ENCODE measurements at places on chromosomes 3 and 15.

GRCh38 chr3:94429517-94429916 lies 366.7 kb downstream of the NSUN3 start:
- peak; percentile 43 for DNase-seq

- DNase-seq: peak; percentile 68
Observed at GRCh38 chr3:35946121-35946853, 307.0 kb downstream of the ARPP21 start.

DNA sequence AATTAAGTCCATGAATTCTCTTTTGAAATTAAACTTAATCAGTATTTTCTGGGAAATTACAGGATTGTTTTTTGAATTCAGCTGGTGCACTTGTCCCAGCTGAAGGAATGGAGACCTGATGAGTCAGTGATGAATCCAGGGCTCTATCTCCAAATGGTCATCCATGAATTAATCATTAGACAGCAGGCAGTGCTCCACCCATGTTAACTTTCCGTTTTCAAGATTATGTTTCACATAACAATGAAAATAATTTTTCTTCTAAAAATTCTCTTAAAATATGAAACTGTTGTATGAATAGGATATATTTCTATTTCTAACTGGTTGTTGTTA lies 13.9 kb upstream of the PAQR9 start:
- peak; percentile 51 for DNase-seq

DNA sequence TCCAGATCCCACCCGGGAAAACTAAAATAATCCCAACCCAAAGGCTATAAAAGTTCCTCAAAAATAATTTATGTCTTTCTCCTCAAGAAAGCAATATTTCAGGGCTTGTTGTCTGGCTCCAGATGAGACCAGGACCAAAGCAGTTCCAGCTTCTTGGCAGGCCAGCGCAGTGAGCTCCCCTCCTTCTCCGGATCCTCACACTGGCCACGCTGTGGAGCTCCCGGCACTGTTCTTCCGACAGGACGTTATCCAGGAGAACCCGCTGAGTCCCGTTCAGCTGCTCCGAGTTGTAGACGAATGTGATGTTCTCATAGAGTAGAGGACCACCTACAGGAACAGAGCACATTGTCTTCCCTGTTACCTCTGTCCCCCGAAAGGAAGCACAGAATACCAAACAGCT lies 146.3 kb downstream of the P3H2 start:
- no peak for DNase-seq

DNA sequence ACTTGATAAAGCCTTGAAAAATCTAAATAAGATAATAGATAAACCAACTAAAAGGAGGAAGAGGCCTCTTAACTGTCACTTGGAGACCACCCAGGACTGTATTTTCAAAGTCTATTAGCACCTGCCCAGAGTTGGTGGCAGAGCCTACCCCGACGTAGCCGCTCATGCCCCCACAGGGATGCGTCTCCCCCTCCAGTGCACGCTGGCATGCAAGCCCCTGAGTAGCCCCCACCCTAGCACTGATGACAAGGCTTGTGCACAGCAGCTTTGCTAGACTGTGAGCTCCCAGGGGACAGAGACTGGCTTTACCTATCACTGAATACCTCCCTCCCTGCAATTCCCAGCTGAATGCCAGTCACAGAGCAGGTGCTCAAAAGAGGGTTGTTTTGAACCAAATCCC lies 54.1 kb upstream of the HES1 start:
- no peak for DNase-seq

- no peak for DNase-seq
Observed at GRCh38 chr3:150388498-150389418, 19.3 kb upstream of the TSC22D2 start.

- peak; percentile 86 for DNase-seq
Observed at GRCh38 chr15:76139368-76140073, 79.7 kb downstream of the TMEM266 start.

GRCh38 chr15:55613727-55614126 lies 25.6 kb upstream of the PYGO1 start:
- DNase-seq: no peak

DNA sequence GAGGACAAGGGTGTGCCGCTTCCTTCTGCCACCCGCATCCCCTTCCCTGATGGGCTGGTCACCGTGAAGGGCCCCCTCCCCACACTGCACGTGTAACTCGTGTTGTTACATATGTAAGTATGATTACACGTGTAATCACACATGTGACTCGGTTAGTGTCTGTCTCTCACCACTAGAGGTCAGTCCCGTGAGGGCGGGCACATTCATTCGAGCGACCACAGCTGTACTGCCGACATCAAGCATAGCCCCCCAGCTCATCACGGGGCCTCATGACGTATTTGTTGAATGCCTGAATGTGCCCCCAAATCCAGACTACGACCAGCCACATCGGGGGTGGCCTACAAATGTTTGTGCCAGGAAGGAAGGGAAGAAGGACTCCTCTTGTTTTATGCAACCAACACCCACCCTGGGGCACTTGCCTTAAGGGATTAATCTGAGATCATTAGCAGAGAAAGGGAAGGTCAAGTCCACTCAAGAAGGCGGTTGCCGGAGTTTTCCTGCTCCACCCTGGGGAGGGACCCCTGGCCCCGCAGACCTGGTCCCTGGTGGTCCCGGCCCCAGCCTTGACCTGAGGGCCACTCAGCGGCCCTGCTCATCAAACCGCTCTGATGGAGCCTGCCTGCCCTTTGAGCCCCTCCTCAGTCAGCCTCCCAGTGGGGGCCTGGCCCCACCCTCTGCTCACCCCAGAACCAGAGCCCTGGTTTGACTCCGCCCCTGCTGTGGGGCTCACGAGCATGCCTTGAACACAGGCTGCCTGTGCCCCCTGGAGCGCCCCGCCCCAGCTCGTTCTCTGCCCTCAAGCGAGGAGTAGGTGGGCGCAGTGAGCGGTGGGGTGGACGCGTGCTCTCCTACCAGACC lies 52.8 kb downstream of the RGMA start:
- peak; percentile 52 for DNase-seq

- DNase-seq: peak; percentile 85
Observed at GRCh38 chr15:79157631-79158592, 67.3 kb upstream of the RASGRF1 start.

DNA sequence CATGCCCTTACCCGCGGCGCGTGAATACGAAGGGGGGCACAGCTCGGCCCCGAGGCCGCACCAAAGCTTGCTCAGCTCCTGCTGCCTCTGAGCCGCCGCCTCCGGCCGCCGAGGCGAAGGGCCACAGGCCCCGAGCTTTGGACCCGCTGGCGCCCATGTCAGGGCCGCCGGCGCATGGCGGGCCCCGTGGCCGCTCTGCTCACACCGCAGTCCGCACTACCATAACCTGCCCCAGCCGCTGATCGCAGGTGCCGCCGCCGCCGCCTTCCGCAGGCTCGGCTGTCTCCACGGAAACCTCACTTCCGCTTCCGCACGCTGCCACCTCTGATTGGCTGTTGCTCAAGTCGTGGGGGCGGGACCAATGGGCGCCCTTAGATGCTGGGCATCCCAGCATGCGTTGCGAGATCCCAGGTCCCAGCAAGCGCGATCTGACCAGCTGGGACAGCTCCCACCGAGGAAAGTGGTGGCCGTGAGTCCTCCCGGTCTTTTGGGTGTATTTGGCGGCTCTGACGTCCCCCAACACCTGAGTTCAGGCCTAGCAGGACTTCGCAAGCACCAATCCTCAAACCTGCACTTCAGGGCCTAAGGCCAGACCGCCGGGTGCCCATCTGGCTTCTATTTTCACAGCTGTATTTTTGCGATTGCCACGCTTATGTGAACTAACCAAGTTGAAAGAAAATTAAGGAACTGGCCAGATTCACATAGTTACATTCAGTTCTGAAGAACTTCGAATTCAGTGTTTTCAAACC lies at the start of gene TUSC2:
TUSC2 (minus strand) TSS at position 281 of the 749 bp plus-strand sequence; CDS start at position 157, 124 bp downstream.
- DNase-seq: peak; percentile 99

DNA sequence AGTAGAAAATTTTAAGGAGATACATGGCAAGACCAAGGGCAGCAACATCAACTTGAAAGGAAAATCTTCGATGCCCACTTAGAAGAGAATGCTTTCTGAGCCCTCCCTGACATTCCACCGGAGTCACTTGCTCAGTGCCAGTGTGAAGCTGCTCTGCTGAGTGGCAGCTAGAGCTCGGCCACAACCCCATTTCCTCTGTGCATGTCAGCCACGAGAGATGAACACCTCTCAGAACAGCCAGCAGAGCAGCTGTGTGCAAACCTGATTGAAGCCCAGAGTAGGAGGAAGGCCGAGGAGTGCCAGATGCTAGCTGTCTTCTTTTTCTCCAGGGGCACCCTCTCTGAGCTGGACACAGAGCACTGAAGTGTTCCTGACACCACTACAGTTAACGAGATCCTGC lies 12.2 kb downstream of the TARS3 start:
- DNase-seq: no peak

- DNase-seq: no peak
Observed at GRCh38 chr3:18062657-18063025, 320.2 kb upstream of the TBC1D5 start.

GRCh38 chr15:41621200-41622193 lies 38.7 kb upstream of the MGA start:
- DNase-seq: peak; percentile 54

- DNase-seq: peak; percentile 93
Observed at GRCh38 chr3:159804726-159805410, 183.8 kb upstream of the IL12A start.

DNA sequence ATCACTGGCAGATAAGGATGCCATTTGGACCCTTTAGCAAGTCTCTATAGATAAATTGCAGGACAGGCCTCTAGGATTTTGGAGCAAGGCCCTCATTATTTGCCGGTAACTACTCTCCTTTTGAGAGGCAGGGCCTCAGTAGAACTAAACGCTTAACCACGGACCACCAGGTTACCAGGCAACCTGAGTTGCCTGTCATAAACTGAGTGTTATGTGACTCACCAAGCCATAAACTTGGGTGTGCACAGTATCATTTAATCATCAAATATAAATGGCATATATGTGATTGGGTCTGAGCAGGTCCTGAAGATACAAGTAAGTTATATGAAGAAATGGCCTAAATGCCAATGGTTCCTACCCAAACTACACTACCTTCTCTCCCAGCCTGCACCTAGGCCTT lies 93.2 kb downstream of the BCHE start:
- DNase-seq: peak; percentile 13

DNA sequence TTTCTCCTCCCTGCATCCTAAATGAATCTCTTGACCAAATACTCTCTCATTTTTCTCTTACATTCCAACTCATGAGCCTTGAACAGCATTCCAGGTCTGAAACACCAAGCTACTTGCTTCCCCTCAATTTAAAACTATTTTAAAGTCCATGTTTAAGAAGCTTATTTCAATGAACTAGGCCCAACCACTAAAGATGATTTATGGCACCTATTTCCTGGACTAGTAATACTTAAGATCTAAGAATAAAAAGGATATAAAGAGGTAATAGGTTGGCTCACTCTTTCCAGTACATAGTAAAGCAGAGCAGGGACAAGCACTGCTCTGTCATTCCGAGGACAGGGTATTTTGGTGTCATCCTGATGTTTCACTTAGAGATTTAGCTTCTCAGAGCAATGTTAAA lies 219.3 kb upstream of the TMCO5A start:
- no peak for DNase-seq

DNA sequence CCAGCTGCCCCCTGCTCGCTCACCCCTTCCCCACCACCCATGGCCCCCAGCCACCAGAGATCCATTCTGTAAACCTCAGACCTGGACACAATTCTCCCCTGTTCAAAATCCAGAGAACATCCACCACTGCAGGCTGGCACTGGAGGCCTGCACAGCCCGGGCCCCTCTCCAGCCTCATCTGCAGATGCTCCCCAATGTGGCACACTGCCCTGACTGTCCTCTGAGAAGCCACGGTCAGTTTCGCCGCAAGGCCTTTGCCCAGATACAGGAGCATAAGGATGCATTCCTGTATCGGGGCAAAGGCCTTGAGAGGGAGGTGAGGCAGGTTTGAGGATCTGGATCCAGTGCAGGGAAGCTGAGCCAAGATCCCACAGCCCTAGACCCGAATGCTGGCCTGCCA lies 175.4 kb upstream of the LINGO1 start:
- DNase-seq: no peak

GRCh38 chr3:155492841-155493240 lies 199.4 kb upstream of the STRIT1 start:
- no peak for DNase-seq

DNA sequence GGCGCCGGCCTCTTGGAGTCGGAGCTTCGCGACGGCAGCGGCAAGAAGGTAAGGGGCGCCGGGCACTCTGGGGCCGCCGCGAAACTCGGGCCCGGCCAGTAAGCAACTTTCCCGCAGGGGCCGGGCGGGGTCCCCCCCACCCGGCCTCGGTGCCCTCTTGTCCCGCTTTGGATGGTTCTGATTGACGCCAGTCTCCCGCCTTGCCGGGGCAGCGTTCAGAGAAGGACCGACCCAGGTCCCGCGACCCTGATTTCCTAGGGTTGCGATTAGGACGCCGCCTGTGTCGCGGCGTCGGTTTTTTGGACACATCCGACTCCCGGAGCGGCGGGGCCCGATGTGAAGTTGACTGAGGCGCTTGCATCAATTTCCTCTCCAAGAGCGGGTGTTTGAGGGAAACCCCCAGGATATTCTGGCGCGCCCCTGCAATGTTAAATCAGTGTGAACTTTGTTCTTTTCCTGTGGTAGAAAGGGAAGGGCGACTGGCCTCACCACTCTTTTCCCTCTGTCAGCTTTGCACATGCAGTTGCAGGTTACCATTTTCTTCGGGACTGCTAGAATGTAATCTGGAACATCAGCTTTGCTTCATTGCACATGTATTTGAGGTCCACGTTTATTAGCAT lies 755 bp downstream of the PDE8A start:
- DNase-seq: peak; percentile 33

DNA sequence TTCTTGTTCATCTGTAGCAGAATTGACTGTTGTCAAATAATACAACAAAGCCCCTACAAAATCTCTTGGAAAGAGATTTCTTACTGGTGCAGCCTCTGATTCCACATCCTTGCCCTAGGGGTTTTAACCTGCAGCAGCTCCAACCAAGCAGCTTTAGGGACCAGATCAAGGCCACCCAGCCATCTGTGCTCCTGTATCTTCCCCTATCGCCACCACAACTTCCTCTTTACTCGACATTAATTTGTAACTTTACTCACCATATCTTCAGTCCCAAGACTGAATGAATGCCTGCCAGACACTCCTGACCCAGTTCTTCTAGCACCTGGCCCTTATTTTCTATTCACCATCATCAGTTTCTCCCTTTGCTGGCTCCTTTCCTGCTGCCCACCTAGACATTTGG lies 156.6 kb upstream of the IL12A start:
- no peak for DNase-seq
